ENCODE measurements at places on chromosomes 2 and 18.

GRCh38 chr2:207227062-207227748 is 61.5 kb upstream of the KLF7 start:
- no peak for DNase-seq

- no peak for DNase-seq
These were observed 480.9 kb downstream of the TXNL1 start for GRCh38 chr18:56157541-56157940.

DNA sequence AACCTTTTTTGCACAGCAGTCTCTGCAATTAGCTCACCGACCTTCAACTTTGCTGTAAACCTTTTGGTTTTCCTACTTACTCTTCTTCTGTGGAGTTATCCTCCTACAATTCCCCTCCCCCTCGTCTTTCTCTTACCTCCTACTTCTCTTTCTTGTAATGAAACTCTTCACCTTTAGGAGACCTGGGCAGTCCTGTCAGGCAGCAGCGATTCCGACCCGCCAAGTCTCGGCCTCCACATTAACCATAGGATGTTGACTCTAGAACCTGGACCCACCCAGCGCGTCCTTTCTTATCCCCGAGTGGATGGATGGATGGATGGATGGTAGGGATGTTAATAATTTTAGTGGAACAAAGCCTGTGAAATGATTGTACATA is 8.3 kb downstream of the TBR1 start:
- DNase-seq: no peak

DNA sequence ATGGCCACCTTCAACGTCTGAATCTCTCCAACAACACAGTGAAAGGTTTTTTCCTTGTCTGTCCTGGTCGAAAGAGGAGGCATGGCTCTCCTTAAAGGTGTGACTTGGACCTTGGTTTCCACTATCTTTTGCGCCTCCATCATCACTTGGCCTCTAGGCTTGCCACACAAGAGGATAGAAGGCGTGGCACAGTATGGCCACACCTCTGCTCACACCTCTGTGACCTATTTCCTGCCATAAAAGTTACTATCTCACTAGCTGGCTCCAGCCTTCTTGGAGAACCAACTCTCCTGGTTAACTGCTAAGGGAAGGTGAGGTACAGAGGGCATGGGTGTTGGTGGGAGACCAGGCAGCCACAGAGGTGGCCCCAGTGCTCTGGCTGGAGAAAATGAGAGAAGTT is 165.9 kb downstream of the UXS1 start:
- no peak for DNase-seq

DNA sequence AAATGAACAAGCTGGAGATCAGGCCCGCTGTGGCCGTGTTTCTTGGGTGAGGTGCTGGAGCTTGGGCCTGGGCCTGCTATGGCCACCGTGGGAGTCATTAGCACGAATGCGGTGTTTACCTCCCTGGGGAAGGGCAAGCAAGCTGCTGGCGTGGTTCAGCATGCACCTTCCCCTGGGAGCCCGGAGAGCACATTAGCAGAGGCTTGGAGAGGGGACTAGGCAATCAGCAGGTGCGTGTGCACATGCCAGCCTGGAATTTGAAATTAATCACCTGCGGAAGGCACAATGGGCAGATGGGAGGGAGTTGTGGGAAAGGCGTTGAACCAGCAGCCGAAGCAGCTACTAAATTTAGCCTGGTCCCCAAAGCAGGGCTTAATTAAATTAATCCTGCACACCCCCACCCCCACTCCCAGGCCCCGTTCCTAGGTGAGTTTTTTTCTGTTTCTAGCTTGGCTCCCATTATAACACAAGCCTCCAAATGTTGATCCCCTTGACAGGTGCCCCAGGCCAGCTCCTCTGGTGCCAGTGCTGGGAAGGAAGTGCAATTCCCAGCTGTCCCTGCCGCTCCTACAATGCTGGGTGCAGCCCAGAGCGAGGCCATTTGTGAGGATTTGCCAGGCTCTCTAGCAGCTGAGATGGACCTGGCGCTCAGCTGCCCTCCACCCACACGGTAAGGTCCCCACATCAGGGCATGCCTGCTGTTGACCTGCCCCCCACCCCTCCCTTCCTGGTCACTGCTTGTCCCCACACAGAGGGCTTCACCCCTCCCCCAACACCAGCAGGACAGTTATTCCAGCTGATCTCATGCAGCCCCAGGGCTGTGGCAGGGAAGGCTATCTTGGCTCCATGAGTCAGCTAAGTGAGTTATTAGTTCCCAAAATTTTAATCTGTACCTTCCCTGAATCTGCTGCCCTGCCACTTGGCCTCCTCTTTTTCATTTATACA is 115.0 kb downstream of the ZBTB7C start:
- no peak for DNase-seq

- no peak for DNase-seq
These were observed 107.1 kb downstream of the POLE4 start for GRCh38 chr2:75065402-75066008.

GRCh38 chr18:24267878-24268277 is 129.0 kb downstream of the CABYR start:
- no peak for DNase-seq

- peak; percentile 56 for DNase-seq
These were observed 81.2 kb upstream of the LTBP1 start for GRCh38 chr2:32865399-32866068.

- no peak for DNase-seq
These were observed 2.4 kb downstream of the SP5 start for GRCh38 chr2:170717599-170717963.

DNA sequence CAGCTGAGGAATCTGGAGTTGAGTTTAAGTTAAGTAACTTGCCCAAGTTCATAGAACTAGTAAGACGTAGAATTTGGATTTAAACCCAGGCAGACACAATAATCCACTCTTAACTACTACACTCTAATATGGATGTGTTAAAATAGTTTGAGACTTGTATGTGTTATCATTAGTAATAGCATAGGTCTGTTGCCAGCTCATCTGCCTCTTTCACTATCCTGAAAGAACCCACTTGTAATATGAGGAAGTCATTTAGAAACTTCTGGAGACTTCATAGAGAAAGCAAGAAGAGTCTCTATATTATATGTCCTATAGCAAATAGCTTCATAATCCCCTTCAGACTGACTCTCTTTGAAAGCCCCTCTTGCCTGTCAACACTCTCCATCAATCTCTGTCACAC is 43.0 kb upstream of the ACADL start:
- no peak for DNase-seq

DNA sequence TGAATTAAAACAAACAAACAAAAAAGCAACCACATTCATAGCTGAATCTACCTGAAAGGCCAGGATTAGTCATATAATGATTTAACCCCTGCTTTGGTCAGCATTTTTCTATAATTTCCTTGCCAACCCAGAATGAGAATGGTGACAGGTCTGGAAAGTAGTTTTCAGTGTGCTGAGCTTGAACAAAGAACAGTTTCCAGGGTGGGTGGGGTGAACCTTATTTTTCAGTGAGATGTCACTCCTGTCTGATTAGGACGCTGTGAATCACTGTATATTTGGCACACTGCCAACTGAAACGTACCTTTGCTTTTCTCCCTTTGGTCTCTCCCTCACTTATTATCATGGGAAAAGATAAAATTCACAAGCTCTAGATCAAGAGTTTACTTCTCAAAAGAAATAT is 35.0 kb upstream of the DSC1 start:
- no peak for DNase-seq

- DNase-seq: no peak
These were observed 45.6 kb downstream of the LPIN2 start for GRCh38 chr18:2967357-2967756.

GRCh38 chr2:118645876-118646275 is 201.6 kb downstream of the EN1 start:
- no peak for DNase-seq

GRCh38 chr2:71878626-71879508 is 268.8 kb downstream of the CYP26B1 start:
- DNase-seq: no peak

GRCh38 chr18:64380117-64380516 is 231.2 kb upstream of the LINC00305 start:
- DNase-seq: no peak

GRCh38 chr2:182372661-182373060 is 54.2 kb downstream of the PDE1A start:
- peak; percentile 78 for DNase-seq

DNA sequence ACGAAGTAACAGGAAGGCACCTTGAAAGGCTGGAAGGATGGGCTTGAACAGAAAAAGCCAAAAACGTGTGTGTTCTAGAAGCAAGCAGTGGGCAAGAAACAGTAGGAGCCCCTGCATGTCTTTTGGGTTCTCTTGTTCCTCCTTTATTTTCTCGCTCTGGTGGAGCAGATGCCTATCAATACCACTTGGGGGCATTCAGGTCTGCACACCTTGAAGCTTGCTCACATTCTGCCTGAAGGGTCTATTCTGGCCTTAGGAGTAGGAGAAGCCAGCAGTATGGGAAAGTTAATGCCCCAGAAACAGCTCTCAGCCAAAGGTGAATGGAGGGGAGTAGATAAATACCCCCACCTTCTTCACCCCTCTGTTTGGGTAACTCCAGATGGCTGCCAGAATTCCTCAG is 204.5 kb downstream of the TXNL1 start:
- no peak for DNase-seq

DNA sequence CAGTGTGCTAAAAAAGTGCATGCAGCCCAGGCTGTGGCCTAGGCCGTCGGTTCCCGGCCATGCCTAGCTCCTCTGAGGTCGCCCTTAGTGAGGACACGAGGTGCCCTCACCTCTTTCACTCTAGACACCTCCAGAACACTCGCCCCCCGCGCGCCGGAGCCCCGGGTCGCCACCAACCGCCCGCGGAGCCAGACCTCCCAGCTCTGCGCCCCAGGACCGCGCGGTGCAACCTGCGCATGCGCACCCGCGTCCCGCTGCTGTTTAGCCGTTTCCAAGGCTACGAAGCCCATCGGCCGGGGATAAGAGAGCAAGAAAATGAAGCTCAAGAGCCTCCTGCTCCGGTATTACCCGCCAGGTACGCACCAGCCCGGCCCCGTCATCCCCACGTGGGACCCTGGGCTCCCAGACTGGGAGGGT is at the start of gene DAW1:
TSS of gene DAW1 (plus strand) at position 257 of the 417 bp plus-strand sequence. CDS start at position 316, 59 bp downstream.
- DNase-seq: no peak

DNA sequence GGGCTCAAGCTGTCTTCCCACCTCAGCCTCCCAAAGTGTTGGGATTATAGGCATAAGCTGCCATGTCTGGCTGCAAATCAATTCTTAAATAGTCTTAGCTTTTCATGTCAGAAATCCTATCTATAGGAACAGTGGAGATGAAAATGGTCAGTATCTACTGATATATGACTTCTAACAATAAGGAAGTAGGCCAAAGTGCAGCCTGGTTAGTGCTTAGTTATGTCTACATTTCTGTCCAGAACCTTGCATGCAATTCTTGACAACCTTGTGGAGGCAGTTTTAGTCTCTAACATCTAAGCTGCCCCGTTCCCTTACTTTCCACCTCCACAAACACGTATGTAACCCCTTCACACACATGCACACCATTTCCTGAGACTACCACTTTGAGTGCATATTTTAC is 169.2 kb upstream of the SPATS2L start:
- no peak for DNase-seq

DNA sequence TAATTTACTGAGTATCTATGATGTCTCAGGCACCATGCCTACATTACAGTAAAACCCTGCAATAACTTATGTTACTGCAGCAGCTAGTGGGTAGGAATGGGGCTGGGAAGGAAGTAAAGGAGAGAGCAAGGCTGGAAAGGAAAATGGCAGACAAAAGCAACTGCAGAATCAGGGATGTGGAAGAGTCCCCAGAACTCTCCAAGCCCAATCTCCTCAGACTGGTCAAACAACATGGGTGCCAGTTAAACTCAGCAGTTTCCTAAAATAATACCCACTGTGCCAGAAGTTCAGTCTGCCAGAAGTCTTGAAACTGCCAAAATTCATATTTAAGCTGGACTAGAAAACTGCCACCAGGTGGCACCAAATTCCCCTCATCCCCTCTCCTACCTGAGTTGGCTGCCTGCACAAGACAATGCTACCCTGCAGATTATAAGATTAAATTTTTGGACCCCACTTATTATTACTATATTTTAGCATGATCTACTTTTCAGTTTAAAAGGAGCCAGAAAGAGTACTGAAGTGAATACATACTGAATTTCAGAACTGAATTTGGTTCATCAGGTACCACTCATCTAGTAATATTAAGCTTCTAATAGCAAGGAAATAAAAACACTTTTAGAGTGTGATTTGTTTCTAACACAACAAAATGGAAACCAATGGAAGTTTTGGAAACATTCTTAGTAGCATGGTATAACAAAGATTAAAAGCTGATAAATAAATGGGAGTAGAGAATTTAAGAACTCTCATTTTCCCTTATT is 86.8 kb upstream of the DNER start:
- DNase-seq: peak; percentile 46

- no peak for DNase-seq
These were observed 159.0 kb downstream of the DCC start for GRCh38 chr18:52499016-52499415.

GRCh38 chr2:88263861-88264260 is 93.7 kb downstream of the THNSL2 start:
- no peak for DNase-seq

- no peak for DNase-seq
These were observed 4.2 kb downstream of the UGP2 start for GRCh38 chr2:63845866-63846265.

- DNase-seq: no peak
These were observed 241.9 kb upstream of the PXDN start for GRCh38 chr2:1986166-1986565.

- no peak for DNase-seq
These were observed 8.9 kb downstream of the EMILIN2 start for GRCh38 chr18:2855560-2856350.

DNA sequence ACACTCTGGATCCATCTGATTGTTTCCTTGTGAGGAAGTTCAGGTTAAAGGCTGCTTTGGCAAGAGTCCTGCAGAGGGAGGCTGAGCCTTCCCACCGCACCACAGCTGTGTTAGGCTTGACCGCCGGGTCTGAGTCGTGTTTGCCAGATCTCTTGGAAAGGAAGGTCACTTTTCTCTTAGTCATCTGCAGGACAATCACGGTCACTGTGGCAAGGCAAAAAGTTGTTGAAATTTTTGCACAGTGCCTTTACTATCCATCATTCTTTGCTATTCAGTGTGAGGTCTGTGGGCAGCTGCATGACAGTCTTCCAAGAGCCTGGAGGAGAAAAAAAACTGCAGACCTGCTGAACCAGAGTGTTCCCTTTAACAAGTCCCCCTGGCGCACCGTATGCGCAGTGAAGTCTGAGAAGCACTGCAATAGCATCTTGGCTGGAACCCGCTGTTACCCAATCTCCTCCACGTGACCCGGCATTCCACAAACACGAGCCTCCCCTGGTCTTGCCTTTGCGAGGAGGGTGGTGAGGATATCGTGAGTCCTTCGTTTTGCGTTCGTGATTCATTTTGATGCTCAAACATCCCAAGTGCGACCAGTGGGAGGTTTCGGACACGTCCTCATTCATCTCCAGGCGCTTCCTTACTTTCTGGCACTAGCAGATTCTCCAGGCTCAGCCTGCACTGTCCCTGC is 23.0 kb downstream of the BIN1 start:
- DNase-seq: no peak

All from HTR-8/SVneo (cell line).